ENCODE measurements at places on chromosomes 16 and 17.

GRCh38 chr17:56629531-56630075 is 36.1 kb downstream of the NOG start:
- DNase-seq = peak; percentile 3

DNA sequence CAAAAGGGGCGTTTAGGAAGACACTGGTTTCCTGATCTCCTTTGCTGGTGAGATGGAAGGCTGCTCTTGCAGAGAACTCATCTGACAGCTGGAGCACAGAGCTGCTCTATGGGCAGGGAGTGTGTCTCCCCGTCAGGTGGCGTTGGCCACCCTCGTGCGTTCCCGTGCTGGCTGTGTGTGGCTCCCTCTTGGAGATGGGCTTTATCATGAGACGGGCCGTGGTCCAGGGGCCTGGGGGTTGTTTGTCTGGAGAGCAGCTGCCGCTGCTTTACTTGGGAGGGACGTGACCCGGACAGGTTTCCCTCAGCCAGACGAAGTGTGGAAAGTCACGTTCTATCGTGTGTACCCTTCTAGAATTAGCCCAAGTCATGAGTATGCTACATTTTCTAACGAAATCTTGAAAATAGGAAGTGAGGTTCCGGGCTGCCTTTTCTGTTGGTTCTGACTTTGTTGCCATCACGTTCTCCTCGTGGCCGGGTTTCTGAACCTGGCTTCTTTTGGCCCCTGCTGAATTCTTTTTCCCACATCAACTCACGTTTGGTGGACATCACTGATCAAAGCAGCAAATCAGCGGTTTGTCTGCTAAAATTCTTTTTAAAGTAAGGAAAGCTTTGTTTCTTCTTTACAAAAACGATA is 105.6 kb upstream of the CHMP6 start:
- DNase-seq = no peak

DNA sequence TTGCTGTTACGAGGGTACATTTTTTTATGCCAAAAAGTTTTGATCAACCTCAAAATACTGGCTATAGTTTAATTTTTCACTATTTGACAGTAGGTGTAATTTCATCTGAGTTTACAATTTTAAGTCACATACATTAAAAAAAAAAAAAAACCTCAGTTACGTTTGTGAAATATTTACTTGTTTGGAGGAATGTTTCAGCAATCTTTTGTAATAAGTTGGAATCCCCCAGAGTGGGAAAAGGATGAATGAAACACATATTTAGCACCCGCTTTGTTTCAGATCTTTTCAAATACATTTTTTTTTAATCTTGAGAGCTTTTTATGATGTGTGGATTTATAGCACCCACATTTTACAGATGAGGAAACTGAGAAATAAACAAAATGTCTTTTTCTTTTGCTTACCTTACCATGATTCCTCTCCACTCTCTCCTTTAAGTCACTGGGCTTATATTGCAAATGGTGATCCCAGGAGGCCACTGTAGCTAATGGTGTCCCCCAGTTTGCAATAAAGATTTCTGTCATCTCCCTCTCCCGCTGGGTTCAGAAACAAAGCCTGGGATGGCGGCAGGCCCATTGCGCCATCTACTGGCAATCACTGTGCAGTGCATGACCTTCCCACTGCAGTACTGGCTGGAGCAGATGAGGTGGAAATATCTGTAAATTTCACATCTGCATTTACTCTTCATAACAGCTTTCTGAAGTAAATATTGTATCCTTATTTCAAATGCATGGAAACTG is 27.7 kb downstream of the TBC1D3B start:
- DNase-seq = peak; percentile 73

- peak; percentile 57 for DNase-seq
Measured at GRCh38 chr17:4949321-4950074, 1.2 kb upstream of the PFN1 start.

DNA sequence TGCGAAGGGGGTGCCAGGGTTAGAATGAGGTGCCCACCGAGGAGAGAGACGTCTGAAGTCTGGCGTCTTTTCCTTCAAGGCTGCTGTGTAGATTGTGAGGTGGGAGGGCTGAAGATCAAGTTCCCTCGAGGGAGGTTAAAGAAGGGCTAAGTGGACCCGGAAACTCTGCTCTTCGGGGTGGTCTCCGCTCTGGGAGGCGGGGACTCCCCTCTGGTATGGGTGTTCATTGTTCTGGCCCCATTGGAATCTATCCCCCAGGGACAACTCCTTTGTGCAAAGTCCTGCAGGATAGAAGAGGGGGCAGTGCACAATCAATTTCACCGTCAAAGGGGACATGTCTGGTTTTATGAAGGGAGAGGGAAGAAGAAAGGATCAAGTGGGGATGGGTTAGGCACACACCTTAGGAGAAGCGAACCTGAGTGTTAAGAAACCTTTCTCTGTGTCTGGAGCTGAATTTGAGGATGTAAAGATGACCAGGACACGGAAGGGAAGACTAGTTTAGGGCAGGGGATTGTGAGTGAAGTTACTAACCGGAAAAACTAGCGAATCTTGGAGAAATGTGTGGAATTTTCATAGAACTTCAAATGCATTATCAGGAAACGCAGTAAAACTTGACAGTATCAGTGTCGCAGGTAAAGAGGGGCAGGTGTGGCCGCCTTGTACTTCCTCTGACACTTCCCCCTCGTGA is 809 bp upstream of the RAB34 start:
- DNase-seq = no peak

GRCh38 chr16:6846452-6846851 is 486.2 kb upstream of the RBFOX1 start:
- DNase-seq = no peak

DNA sequence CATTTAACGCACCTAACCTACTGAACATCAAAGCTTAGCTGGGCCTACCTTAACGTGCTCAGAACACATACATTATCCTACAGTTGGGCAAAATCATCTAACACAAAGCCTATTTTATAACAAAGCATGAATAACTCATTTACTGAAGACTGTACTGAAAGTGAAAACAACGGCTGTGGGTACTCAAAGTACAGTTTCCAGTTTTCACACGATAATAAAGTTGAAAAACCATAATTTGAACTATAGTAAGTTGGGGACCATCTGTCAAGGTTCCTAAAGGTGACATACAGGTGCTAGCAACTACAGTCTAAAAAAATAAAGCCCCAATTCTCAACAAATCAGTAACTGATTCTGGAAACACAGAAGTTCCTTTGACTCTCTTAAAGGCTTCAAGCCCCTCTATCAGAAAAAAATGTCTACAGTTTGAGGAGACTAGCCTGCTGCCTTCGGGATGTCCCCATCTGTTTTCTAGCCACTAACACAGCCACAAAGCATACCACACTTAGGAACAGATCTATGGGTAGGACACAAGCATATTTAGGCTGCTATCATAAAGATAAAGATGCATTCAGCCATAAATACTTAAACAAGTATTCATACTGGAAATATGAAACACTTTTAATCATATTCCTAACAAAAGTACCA is 71.3 kb downstream of the KANSL1 start:
- no peak for DNase-seq

- DNase-seq = no peak
Measured at GRCh38 chr17:36485805-36486203, 677 bp upstream of the ZNHIT3 start.

DNA sequence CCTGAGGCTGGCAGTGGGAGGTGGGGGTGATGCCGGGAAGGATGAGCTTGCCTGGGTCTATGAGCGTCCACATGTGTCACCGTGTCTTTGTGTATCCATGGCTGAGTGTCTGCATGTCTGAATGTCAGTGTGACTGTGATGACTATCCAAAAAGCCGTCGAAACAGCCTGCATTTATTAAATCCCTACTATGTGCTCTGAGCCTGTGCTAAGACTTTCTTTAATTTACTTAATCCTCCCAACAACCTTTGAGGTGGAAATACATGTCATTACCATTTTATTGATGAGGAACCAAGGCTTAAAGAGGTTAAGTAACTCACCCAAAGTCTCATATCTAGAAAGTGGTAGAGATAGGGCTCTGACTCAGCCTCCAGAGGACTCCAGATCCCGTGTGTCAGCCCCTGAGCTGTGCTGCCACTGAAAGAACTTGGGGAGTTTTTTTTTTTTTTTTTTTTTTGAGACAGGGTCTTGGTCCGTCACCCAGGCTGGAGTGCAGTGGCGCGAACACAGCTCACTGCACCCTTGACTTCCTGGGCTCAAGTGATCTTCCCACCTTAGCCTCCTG is 20.0 kb downstream of the ARHGAP23 start:
- DNase-seq = no peak

DNA sequence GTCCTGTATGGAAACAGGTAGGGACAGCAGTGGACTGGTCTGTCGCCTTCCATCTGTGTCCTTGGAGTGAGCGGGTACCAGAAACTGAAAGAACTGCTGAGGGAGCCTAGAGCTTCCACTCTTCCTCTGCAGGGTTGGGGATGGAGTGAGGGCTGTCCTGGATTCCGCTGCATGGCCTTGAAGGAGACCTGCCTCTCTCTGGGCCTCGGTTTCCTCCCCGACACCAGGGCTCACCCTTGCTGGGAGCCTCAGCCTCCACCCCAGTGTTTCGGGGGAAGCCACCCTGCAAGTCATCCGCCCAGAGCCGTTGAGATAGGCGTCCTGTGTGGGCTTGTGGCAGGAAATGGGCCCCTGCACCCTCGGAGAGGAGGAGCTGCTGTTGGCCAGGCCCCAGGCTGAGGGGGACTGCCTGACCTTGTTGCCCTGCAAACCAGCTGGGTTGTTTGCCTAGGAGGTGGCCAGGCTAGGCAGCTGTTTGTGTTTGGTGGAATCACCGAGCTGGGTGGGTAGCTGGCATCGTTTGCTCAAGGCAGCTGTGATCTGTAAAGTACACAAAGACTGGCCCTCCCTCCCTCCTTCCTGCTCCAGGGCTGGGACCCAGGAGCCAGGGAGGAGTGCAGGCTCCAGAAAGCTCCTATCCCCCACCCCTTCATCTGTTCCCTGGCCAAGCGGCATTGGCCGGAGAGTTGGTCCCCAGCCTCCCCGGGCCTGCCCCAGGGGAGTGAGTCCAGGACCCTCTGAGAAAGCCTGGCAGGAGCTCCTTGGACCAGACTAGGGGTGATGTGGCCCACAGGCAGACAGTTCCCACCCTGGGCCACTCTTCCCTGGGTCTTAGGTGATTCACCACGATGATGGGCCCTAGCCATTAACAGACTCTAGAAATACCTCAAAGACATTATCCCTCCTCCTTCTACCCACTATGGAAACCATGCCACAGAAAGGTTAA is 1.3 kb downstream of the RAB37 start:
- no peak for DNase-seq

DNA sequence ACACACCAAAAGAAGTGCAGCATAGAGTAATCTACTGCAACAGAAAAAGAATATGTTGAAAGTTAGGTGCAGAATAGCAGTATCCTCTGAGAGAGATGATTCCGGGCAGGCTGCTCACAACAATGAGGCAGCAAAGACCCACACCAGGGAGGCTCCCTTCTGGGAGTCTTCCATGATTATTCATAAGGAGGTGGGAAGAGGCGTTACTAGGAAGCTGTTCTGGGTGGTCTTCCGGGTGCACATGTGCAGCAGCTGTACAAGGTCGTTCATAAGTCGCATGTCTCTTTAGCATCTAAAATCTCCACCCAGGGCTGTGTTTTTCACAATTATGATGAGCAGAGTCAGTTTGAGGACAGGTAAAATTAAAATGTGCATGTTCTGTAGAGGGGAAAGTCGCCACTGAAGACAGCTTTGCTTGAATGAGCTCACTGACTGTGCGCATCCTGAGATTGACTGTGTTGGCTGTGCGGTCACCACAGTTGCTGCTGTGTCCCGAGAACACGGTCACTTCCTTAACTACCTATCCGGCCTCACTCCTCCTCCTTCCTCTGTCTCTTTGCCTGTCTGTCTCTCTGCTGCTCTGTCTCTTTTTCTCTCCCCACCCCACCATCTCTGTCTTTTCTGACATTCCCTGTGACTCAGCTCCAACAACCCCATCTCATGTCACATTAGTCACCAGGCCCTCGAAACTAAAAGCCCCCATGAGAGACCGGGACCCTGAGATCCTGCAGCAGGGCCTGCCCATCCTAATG is 125.5 kb upstream of the HSBP1 start:
- no peak for DNase-seq

DNA sequence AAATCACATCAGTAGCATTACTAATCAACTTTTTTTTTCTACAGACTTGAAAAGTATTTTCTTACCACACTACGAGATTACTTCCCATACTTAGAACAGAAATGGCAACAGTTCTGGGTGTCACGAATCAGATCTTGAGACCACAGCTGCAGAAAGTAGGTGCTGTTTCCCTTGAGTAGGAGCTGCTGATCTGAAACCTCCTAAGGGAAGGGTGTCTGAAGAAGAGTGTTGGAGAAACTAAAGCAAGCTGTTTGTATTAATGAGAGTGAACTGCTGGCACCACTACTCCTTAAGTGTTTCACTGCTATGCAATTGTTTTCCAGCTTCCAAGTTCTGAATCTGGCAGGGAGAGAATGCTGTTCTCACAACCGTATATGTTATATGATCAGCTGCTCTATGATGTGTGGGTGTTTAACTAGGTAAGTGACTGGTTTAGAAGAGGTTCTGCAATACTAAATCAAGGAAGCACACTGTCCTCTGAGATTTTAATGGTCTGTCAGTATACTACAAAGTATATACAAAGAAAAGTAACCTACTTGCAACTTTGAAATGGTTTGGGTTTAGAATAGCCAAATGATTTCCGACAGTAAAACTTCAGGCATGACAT is 3.3 kb downstream of the ZNF652 start:
- DNase-seq = no peak

GRCh38 chr17:45334701-45335677 is 18.2 kb upstream of the MAP3K14 start:
- DNase-seq = no peak

GRCh38 chr16:50667497-50668367 is 13.4 kb downstream of the SNX20 start:
- no peak for DNase-seq

DNA sequence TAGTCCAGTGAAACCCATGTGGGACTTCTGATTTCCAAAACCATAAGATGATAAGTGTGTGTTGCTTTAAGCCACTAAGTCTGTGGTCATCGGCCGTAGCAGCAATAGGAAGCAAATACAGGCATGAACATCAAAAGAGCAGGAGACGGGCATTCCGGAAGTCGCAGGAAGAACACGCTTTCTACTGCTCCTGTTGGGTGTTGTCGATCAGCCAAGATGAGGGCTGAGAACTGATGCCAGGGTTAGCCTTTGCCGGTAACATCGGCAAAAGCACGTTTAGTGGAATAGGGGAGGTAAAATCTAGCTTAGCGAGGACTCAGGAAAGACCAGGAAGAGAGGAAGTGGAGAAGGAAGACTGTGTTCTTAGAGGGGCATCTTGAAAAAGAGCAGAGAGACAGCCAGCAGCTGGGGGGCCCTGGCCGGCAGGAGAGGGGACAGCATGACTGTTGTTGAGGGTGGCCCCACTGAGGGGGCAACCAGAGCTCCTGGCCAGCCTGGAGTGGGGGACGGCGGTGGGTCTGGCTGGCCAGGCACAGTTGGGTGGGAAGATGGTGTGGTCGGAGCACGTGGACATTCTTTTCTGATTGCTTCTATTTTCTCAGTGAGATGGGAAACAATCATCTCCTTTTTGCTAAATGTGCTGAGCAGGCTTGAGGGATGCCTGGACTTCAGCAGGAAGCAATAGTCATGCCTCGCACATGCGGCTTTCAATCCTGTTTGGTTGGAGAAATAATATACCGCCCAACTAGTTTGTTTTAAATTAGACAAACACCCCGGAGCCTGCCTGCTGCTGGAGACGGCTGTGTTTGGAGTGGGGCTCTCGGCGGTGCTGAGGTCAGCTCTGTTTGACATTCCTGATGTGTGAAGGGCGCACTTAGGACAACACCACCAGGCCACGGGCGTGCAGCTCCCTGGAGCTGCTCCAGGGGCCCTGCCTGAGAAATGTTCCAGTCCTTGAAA is 109.9 kb downstream of the METRNL start:
- no peak for DNase-seq

Measured in Calu3 (cell line).